GM12864 (cell line): ENCODE measurements at places on chromosomes 5 and 9.

DNA sequence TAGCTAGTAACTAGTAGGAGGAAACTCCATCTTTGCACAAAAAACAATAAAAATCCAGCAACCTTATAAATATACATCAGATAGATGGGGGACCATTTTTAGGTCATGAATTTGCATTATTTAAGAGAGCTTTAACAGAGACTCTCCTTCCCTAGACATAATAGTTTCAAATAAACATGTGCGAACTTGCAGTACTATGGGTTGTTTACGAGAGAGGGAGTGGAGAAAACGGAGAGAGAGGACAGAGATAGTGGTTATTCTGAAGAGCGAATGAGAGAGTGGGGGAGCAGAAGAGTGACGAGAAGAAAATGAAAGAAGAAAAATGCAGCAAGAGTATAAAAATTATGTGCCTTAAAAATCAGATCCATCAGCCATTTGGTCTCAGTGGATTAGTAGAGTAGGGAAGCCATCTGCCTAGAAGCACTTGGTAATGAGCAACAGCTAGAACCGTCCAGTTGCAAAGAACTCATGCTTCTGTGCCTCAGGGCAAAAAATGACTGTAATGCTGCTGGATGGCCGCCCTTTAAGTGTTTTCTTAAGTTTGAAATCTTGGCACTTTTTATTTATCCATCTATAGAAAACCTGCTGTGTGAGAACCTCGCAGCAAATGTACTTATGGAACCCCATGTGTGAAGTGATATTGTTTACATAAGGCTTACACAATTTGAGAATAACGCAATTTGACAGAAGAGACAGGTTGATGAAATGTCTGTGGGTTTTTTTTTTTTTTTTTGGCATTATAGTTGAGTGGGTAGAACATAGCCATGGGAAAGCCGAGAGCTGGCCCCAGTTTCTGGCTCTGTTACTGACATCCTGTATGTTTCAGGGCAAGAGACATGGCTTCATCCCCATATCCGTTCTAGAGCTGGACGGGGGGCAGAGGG lies 95.6 kb upstream of the ZNF608 start:
- no peak for DNase-seq

DNA sequence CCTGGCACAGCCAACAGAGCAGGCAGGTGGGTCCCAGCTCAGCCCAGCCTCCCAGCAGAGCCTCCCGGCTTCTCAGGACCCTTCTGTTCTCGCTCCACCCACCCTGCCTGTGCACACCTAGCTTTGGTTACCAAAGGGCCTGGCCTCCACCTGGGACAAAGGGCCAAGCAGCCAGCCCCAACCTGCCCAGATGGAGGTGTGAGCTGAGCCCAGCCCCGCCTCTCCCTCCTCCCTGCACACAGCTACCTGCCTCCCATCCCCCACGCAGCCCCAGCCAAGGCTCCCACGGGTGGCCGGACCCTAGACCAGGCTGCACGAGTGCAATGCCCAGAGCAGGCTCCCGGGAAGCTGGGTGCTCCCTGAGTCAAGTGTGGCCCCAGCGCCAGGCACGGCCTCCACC lies 5.6 kb downstream of the TPRN start:
- no peak for DNase-seq

DNA sequence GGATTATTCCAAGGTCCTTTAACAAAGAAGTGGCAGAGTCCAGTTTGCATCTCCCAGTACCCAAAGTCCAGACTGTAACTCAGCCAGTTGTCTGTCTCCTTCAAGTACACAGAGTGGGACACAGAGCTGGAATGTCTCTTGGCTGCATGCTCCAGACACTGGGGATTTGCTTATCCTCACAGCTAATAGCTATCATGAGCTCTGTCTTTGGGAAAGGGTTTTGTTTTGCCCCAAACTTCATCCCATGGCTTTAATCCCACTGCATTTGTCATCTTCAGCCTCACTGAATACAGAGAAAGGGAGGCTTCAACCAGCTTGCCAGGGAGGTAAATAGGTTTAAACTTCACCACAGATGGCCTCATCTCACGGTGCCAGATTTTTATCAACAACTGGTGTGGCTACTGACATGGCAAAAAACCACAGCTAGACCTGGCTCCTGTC lies 412.2 kb upstream of the SLC24A2 start:
- DNase-seq = no peak

GRCh38 chr9:22992780-22993179 lies 546.2 kb downstream of the DMRTA1 start:
- DNase-seq = no peak

GRCh38 chr5:131792896-131793295 lies 3.9 kb downstream of the FNIP1 start:
- DNase-seq = no peak

DNA sequence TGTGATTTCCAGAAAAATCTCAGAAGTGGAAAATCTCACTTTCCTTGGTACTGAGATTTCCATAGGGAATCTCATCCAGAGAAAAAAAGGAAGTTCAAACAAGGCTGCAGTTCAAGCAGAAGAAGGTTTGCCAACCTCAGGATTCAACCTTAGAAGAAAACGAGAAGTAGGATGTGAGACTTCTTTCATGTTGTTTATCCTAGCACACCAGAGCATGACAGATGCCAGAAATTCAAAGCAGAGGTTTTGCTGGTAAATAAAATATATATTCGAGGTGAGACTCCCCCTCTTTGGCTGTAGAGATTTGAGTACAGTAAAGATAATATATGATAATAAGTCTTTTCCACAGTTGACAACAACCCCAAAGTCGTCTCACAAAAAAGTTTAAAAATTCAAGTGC lies 116.9 kb upstream of the SMC2 start:
- no peak for DNase-seq

DNA sequence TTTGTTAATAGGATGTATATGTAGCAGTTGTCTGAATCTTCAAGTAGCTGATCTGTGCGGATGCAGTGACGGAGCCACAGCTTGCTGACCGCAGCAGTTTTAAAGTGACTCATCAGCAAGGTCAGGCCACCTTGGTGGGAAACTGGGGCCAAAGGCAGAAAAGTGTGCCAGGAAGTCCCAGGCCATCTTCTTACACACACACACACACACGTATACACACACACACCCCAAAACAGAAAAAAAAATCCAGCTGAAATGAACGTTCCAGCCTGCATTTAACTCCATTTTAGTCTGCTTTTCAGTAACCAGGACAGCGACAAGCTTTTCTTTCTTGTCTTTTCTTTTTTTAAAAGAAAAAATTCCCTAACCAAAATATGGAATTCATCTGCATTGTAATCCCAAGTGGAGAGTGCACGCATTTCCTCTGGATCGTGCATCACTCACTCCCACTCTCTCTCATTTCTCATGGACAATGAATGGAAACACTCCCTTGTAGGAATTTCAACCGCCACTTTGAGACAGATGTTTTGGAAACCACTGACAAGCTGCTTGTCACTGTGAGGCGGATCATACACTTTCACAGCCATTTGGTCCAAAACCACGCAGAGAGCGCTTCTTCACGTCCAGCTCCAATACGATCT lies 103.9 kb downstream of the LHFPL2 start:
- peak; percentile 89 for DNase-seq

DNA sequence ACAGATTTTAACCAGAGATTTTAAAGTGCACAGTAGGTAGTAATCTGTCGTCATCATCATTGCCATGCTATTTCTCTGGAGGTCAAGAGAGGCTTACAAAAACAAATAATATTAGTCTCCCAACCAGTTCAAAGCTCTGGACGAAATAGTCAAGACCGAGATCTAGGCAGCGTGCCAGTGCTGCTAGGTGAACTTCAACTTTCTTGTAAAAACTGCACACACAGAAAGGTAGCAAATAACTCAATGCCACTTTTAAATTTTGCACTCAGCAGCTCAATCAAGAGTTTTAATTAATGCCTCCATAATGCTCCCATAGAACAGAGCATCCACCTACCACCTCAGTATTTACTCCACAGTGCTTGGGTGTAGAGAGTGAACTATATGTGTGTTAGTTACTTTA lies 656.8 kb downstream of the IRX1 start:
- no peak for DNase-seq

GRCh38 chr5:3778000-3778550 lies 182.4 kb downstream of the IRX1 start:
- DNase-seq = no peak

DNA sequence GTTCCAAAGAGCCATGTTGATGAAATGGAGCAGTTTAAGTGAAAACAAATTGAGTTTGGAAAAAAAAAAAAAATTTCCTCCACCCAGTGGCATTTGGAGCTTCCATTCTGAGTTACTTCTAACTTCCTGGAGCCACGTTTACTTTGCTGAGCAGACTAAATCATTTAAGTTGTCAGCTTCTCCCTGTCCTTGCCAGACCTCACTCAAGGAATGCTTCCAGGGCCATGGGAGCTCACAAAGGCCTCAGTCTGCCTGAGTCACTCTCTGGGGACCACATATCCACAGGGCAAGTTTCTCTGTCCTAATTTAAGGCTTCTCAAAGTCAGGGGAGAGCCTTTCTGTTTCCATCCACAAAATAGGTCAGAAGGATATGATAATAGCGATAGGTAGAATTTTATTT lies 210.3 kb upstream of the TNC start:
- DNase-seq = no peak

GRCh38 chr5:55303238-55303690 lies 4.2 kb downstream of the DHX29 start:
- DNase-seq = no peak

- DNase-seq = no peak
Observed at GRCh38 chr5:143613329-143613728, 198.6 kb upstream of the HMHB1 start.

DNA sequence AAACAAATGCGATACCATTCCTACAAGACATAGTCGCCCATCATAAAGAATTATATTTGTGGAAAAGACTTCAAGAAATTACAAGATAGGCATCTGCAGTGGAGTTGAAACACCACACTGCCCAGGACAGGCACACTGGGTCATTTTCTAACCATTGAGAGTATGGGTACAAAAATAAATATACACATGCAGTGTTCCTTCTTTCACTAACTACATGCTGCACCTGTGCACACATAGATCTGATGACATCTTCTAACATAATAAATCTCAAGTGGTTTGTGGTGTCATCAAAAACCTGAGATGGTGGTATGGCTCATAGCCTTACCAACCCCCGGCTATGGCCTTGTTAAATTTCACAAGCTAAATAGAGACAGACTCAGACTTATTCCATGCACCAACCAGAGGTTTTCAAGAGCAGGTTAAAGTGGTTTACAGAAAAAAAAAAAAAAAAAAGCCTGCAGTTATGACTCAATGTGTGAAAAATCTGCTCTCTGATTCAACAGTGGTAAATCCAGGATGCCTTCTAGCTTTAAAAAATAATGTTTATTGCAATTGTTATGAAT lies 12.4 kb upstream of the NFIB start:
- DNase-seq = no peak

DNA sequence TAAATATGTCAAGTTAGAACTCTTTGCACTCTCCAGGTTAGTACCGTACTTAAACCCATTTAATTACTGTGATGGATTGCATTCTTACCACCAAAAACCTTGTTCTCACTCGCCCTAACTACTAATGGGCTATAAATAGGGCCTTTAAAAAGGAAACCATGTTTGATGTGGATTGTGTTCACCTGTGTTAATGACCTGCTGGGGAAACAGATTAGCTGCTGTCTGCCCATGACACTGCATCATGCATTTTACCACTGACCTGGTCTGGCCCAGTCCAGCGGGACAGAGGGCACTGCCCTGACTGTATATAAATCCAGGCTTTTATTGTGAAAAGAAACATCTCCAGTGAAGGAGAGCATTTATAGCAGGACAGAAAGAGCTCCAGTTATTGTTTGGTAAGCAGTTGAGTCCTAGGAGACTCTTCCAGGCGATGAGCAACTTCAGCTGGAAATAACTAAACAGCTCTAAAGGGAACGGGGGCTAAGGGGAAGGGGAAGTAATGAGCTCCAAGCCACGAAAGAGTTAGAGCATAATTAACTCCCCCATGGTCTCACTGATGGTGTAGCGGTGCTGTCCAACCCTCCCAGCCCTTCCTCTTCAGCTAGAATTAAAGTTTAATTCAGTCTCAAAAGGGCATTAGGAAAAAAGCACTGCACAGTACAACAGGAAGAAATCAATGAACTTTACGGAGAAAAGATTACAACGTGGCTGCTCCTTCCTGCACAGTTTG lies 303.1 kb downstream of the ENC1 start:
- no peak for DNase-seq

- no peak for DNase-seq
Observed at GRCh38 chr9:120242116-120242811, 337.7 kb downstream of the CDK5RAP2 start.

DNA sequence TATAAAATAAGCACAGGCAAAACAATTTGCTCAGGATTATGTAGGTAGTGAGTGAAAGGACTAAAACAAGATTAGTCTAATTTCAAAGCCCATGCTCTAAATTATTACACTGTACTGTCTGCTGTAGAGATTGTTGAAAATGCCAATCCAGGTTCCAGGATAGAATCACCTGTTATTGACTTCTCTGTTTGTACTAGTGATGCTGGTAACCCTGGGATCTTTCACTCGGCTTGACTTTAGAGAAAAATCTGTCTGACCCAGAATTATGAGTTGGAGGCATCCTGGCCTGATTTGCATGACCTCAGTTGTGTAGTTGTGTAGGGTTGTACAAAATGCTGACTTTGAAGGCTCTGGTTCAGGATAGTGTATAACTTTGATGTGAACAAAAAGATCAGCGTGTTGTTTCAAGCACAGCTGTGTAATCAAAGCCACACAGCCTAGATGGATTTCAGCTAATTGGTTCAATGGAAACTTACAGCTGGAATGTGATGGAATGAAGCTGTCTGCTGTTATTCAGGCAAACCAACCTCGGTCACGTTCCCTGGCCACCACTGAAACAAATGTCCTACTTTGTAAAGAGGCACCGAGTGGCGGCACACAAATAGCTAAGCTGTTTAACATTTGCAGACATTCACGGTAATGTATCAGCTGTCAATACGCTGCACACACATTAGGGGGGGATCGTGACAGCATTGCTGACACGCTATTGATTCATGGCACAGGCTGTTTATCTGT lies 340.3 kb downstream of the KCTD16 start:
- DNase-seq = no peak

- DNase-seq = no peak
Observed at GRCh38 chr9:31608881-31609280, 775.6 kb upstream of the ACO1 start.

DNA sequence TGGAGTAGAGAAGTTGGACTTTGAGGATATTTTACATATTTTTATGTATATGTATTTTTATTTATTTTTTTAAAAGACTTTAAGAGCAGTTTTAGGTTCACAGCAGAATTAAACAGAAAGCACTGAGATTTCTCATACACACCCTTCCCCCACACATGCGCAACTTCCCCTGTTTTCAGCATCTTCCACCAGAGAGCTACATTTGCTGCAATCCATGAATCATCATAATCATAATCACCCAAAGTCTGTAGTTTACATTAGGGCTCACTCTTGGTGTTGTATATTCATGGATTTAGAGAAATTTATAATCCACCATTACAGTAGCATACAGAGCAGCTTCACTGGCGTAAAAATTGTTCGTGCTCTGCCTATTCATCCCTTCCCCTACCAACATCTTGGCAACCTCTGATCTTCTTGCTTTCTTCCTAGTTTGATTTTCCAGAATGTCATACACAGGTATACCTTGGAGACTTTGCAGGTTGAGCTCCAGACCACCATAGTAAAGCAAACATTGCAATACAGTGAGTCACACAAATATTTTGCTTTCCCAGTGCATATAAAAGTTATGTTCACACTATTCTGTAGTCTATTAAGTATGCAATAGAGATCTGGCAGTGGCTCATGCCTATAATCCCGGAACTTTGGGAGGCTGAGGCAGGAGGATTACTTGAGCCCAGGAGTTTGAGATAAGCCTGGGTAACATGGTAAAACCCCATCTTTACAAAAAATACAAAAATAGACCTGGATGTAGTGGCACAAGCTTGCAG lies 9.6 kb upstream of the CCDC171 start:
- DNase-seq = no peak
